ENCODE measurements at places on chromosomes 5 and 9.

- DNase-seq = no peak
These were observed 29.2 kb upstream of the CEP120 start for GRCh38 chr5:123452401-123452800.

GRCh38 chr9:126449725-126450667 lies 123.4 kb downstream of the MVB12B start:
- no peak for DNase-seq

GRCh38 chr5:154071799-154072413 lies 33.1 kb downstream of the MFAP3 start:
- no peak for DNase-seq

DNA sequence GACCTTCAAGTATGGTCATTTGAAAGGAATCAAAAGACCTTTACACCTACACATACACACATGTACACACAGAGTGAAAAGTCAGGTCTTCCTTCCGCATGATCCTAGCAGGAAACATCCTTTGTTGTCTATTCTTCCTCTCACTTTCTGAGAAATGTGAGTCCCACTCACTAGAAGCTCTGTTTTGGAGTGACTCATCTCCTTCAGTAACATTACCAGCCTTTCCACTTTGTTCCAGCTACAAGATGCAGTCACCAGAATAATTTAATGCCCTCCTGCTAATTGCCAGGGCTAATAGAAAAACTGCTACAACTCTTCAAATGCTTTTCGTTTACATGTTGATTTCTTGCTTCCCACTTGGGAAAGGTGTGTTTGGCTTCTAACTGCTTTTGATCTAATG lies 417.3 kb downstream of the RASEF start:
- no peak for DNase-seq

DNA sequence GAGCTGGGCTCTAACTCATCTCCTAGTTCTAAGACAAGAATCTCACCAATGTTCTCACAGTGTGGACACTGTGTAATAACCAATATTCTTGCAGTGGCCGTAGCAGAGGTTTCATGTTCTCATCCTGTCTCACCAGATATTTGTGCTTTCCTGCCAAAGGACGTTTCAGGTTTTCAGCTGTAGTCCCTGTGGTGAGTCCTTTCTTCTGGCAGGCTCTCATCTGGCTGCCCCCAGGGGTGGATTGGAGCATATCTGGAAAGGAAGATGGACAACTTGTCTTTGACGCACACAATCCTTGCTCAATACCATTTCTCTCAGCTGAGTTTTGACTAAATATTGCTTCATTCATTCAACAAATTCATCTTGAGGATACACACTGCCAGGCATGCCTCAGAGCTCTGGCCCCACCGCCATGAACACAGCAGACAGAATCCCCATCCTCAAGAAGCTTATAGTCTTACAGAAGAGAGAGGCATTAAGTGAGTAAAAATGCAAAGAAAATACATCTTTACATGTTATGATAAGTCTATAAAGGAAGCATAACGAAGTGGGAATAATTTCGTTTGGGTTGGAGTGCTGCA lies 33.8 kb upstream of the NEURL1B start:
- DNase-seq = no peak

DNA sequence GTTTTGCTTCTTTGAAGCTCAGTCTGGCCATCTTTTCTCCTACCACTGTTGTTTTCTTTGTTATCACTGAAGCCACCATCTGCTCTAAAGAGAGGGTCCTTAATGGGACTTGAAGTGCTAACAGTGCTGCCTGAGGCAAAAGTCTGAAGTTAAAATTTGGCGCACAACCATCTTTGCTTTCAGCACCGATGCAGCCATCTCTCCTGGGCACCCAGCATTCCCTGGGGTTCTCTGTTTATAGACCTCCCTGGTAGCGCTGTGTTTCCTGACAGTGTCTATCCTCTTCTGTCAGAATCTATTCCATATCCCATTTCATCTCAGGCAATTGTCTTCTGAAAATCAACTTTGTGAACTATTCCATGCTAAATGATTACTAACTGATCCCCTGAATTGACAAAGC lies 491.5 kb upstream of the MPDZ start:
- DNase-seq = no peak

GRCh38 chr9:24090566-24090965 lies 264.5 kb upstream of the ELAVL2 start:
- no peak for DNase-seq

DNA sequence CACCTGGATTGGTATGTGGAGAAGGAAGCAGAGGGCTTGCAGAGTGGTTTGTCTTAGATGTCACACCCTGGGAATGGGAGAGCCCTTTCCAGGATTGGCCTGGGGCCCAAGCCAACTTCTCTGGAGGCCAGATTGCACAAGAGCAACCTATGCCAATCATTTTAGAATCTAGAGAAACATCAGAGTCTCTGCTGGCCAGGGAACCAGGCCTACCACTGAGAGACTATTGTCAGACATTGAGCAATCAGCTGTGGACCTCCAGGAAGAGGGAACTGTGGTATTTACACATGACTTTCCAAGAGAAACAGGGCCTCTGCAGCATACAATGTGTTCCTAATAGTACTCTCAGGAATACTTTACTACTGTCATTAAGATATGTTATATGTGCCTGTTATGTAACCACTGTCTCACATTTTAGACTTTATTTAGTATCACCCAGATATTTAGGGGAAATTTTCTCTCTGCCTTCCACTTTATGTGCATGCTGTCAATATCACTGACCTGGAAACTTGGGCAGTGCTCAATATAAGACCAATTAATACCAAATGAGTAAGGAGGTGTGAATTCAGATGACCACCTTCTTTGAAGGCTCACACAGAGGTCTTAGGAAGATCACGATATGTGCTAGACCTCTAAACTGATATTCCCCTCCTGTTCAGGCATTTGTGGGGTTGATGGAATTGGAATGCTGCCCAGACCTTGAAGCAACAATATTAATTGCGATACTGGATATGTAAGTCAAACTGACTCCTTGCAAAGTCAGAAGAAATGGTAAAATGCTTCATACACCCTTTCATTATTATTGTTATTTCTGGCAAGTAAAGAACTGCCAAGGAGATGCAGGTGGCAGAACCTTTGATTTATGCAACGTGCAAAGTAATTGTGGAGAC lies 20.5 kb upstream of the CCL28 start:
- DNase-seq = no peak

DNA sequence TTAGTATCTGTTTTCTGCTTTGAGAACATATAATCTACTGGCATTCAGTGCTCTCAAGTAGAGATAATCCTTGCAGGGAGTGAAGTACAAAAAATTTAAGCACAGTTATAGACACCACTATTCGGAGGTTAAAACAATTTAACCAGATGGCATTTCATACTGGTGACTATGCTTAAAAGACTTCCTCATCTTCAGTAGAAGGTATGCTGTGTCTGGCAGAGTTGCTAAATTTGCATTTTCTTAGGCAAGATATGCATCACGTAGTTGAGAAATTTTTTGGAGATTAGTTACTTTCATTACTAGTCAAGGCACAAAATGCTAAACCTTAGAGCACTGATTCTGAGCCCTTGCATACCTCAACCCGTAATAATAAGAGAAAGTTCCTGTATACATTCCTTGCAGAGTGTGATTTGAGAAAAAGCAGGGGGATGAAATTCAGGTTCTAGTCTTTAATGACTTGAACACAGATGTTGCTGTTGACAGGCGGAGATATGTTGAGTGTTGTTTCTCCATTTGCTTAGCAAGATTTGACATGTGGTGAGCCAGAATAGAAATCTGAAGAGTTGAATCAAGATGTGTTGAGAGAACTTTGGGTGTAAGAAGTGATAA lies 70.8 kb upstream of the STARD4 start:
- no peak for DNase-seq

DNA sequence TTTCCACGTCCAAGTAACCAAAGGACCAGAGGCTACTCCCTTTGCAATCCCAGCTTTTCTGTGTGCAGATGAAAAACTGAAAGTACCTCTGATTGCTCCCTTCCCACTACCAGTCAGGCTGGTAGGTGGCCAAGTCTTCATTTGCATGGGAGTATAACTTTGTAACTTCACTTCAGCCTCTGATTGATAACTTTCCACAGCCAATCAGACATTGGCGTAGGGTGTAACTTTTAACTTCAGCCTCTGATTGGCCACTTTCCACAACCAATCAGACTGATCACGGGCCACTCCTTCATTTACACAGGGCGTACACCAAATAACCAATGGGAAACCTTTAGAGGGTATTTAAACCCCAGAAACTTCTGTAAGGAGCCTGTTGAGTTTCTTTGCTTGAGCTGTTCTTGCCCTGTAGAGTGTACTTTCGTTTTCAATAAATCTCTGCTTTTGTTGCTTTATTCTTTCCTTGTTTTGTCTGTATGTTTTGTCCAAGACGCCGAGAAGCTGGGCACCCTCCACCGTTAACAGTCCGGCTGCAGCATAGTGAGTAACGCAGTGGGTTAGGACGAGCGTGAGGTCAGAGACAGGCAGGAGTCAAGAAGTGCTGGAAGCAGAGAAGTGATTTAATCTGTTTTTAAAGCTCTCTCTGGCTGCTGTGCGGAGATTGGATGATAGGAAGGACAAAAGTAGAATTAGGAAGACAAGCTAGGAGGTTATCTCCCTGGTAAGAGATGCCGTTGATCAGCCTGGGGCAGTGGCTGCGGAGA lies 3.5 kb upstream of the EXOSC2 start:
- DNase-seq = no peak

- DNase-seq = no peak
These were observed 384.7 kb downstream of the BNC2 start for GRCh38 chr9:16485575-16486321.

DNA sequence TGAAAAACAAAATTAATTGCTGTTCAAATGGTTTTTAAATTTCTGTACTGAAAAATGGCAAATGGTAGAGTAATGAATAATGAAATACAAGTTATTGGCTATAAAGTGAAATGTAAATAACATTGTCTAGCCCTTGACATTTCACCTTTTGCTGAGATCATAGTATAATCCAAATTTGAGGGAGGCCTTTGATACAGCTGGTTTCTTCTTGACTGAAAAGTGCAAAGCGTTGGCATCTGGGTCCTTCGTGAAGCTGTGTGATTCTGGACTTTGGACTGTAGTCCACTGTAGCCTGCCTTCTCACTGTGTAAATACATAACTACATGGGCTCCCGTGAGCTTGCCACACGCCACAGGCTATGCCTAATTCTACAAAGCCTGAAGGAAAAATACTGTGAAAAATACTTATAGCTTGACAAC lies 52.3 kb downstream of the ARHGEF28 start:
- no peak for DNase-seq

DNA sequence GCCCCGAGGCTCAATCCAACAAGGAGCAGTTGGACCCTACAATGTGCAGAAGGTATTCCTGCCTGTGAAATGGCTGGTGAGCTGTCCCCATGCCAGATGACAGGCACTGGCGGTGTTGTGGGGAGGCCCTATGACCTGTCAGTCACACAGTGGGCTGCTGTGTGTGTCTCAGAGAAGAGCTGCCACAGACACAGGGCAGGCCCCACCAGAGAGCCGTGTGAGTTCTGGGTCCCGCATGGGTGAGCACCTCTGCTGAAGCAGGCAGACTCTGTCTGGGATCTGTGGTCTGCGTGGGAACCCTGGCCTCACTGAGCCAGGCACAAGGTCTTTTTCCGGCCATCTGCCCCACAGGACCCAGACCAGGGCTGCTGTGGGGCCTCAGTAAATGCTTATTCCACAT lies 37.3 kb upstream of the PITX1 start:
- no peak for DNase-seq

DNA sequence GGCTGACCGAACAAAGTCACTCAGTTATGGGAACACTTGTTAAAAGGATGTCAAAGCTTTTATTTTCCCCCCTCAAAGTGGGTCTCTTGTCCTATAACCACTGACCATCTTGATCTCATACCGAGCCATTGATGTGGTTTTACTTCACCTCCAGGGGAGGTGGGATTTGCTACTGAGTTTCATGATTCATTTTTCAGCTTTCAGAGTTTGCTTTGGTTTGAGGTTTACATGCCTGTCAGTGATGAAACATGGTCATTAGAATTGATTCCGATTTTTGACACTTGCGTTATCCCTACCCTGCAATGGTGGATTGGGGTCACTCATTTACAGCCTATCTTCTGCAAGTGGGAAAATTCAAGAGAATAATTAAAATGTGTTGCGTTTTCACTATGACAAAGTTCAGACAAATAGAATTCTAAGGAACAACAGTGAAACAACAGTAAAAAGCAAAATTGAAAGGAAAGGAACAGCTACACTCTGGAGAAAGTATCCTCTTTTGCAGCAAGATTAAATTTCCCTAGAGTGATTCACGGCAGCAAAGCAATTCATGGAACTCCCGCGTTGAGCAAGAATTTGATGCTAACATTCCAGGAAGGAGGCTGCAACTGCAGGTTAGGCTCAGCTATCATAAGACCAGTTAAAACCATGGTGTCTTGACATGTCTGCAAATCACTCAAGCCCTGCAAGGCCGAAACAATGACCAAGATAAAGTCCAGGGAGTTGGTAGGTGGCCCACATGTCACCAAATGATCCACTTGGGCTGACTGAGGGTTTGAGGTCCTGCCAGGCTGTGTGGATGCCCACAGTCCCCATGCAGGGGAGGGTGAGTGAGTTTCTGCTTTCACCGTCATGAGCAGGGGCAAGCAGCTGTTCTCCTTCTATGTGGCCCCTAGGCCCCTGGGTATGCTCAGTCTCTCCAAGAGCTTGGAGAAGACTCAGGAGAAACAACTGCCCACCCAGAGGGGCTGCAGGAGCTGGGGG lies 9.4 kb downstream of the GADD45G start:
- DNase-seq = no peak

GRCh38 chr9:94875300-94876020 lies 149.0 kb downstream of the AOPEP start:
- no peak for DNase-seq

GRCh38 chr5:10705747-10706146 lies 55.3 kb downstream of the DAP start:
- DNase-seq = no peak

GRCh38 chr5:117803533-117803932 lies 1184.8 kb downstream of the DTWD2 start:
- DNase-seq = no peak

DNA sequence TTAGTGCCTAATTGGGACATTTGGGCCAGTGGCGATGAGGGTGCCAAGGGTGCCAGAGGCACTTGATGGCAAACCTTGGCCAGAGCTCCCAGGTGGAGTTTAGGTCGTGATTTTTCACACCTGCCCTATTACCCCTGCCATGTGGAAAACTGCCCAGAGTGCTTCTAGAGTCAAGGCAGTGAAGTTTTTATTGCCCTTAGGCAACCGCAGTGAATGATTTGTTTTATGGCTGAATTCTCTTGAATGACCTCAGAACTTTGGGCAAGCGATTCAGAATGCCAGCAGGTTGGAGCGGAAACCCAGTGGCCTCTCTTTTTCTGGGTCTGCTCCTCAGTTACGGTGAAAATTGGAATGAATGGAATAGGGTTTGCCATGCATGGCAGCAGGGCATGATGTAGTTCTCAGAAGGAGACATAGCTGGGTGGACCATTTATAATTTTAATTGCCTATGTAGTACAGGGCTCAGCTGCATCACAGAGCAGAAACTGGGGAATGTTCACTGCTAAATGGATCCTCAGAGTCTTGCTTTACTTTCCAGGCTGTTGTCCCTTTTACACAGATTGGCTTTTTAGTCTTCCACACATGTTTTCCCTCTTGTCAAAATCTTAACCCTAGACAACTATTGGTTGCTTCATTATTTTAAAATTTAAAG lies 820.0 kb upstream of the SEMA6A start:
- no peak for DNase-seq
